ENCODE measurements at places on chromosomes 5 and 9.

- no peak for DNase-seq
Observed at GRCh38 chr9:68648971-68649370, 56.1 kb upstream of the PIP5K1B start.

DNA sequence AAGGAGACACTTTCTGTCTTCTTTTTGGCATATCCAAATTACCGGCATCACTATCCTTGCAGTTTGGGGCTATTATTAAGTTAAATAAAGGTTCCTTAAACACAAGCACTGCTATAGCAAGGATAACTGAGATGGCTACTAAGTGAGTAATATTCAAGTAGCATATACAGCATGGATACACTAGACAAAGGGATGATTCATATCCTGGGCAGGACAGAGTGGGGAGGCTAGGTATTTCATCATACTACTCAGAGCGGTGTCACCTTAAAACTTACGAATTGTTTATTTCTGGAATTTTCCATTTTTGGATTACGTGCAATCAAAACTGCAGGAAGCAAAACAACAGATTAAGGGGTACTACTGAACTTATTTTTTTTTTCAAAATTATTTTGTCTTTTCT lies 54.1 kb downstream of the FER start:
- DNase-seq: no peak

- DNase-seq: no peak
Observed at GRCh38 chr9:114157516-114158176, 2.3 kb downstream of the COL27A1 start.

DNA sequence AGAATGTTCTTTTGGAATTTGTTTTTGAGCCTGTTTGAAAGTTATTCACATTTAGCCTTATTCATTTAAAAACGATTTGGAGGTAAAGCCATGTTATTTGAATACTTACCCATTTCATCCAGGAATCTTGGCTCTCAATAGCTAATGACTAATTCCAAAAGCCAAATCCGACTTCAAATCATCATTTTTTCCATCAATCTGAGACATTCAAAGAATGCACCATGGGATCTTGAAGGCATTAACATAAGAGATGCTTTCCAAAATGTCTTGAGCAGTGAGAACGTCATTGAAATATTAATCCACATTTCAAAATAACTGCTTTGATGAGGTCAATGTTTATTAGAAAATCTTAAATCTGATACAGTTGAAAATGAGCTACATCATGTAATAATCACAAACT lies 617.0 kb upstream of the RORB start:
- DNase-seq: no peak

DNA sequence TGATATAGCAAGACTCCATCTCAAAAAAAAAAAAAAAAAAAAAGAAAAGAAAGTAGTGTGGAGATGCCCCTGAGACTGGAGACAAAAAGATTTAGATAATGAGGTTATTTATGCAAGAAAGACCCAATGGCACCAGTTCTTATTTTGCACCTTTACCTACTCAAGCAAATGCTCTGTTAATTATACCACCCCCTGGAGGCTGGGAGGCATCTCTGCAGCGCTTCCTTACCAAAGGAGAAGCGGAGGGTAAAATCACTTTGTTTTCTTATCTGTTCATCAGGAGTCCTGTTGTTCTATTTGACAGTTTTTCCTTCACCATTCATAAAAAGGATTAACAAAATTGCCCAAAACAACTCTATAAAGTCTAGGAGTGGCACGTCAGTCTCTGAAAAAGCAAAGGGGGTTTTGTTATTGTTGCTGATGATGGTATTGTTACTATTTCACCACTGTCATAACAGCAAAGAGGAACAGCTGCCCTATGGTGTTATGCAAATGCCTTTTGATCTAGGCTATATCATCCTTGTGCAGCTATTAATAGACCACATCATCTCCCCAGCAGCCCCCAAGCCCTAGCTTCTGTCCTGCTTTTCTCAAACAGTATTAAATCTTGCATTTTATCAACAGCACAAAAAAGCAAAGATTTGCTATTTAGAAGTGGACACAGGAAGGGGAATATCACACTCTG lies 174.0 kb downstream of the PALM2AKAP2 start:
- DNase-seq: no peak

- DNase-seq: no peak
Observed at GRCh38 chr9:89668216-89668865, 63.5 kb downstream of the GADD45G start.

- DNase-seq: no peak
Observed at GRCh38 chr5:83562071-83562606, 90.6 kb downstream of the VCAN start.

GRCh38 chr9:70580606-70581195 lies 166.2 kb upstream of the KLF9 start:
- DNase-seq: no peak

- DNase-seq: peak; percentile 74
Observed at GRCh38 chr5:175652741-175653663, 4.9 kb upstream of the HRH2 start.

DNA sequence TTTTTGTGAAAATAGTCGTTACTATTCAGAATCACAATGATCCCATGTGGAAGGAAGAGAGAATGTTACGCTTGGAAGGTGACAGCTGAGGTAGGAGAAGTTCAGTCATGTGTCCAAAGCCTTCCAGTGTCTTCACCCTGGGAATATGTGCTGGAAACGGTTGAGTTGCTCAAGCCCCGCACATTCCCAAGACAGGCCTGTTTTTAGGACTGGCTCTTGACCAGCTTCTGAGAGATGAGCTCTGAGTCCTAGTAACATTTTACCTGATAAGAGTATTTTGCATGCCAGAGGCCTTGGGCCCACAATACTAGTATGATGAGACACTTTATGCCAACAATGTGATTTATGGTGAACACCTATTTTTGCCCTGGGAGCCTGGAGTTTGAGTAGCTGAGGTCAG lies 101.7 kb downstream of the LMNB1 start:
- no peak for DNase-seq

DNA sequence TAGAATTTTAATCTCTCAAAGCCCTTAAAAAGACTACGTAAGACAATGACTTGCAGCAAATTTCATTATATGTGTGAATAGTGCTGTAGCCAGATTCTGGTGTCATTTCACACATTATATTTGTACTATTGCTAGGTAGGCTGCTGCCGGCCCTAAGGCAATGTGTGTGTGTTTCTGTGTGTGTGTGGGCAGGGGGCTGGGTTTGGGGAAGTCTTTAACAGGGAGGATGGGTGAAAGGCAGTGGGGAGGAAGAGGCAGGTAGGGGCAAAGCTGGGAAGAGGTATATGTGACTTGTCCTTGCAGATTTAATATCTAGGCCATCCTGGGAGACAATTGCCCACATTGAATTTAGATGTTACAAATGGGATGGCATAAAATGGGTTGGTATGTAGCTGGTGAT lies 130.8 kb downstream of the MACIR start:
- DNase-seq: no peak

- DNase-seq: no peak
Observed at GRCh38 chr5:82694711-82695285, 382.4 kb downstream of the TMEM167A start.

DNA sequence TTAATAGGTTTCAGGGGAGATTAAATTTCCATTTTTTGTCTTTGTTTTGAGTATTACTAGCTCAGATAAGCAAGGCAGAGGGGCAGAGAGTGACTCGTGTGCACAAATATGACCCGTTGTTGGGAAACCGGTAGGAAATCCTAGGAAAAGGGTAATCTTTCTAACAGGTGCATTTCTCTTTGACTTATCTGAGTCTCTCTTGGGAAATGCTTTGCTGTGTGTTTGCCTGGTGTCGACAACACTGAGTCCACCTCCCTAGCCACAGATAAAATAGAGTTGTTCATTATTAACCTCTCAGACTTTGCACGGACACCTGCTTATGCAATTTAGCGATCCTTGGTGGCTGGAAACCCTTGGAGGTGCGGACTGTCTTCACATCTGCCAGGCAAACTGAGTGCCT lies 164.2 kb downstream of the FGF1 start:
- DNase-seq: no peak

DNA sequence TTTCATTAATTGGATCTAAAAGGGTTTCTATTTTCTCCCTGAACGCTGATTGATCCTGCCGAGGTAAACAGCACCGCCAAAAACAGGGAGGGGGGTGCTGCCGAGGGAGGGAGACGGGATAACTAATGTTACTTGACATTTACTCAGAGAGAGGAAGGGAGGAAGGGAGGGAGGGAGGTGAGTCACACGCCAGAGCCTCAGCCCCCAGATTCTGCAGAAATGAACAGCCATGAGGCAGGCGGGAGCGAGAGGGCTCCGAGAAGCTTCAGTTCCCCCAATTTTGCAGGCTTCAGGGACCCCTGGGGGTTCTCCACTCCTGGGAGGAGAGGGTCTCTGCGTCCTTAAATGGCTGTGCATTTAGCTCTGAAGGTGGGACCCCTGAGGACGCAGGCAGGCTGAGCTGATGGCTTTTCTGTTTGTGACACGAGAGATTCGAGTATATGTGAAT lies 59.1 kb upstream of the IER5L start:
- DNase-seq: peak; percentile 13

GRCh38 chr5:58369513-58370190 lies 90.2 kb downstream of the PLK2 start:
- DNase-seq: no peak

- DNase-seq: no peak
Observed at GRCh38 chr5:57976506-57976905, 483.4 kb downstream of the PLK2 start.

DNA sequence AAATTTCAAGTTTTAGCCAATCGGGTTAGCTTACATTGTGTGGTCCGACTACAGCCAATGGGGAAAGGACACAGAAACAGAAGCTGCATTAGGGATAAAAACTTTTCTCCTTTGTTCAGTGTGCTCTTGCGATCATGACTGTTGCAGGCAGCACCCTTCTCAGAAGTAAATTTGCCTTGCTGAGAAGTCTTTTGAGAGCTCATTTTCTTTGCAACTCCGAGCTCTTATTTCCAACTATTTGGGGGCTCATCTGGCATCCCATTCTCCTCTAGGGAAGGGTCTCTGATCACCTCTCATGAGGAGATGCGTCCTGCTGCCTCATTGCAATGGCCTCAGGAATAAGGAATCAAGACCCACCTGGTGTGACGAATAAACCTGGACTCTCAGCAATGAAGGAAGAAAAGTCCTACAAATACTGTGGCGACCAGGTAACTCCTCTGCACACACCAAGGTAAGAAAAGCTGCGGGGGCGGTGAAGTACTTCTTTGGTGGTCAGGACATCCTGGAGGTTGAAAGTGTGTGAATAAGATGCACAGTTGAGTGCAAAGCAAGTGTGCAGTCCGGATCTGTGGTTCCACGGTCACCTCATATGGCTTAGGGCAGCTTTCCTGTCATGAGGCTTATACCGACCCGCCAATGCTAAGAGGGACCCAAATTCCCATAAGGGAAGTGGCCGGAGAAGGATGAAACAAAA lies 20.4 kb downstream of the CNOT8 start:
- no peak for DNase-seq

DNA sequence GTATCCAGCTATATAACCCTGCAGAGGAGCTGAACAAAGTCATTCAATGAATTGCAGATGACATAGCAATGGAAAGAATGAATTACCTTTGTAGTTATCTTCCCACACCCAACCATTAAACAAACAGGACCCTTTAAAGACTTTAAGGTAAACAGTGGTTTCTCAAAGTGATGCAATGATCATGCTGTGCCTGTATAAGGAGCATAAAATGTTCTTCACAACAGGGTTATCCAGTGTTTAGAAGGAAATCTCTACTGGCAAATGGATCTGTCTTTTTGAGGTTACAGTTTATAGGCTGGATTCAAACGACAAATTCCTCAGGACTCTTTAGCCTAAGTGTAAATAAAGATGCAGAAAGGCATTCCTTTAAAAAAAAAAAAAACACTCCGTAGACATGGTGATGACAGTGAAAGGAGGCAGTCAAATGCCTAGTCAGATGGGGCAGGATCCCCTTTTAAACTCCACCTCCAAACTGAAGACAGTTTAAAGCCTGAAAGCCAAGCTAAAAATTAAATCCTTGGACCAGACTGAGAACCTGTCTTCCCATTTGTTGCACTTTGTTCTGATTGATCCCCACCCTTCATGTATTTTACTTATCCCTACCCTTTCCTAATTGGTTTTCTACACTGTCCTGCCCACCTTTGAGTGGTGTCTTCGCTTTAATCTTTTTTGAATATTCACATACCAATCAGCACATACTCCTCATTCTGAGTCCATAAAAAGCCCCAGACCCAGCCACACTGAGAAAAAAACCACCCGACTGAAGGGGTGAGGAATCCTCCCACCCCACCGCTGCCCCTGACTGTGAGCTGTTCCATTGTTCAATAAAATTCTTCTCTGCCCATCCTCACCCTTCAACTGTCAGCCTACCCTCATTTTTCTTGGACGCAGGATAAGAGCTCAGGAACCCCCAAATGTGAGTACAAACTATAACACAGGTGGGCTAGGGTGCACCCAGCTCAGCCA lies 761.3 kb upstream of the DMAC1 start:
- DNase-seq: no peak

DNA sequence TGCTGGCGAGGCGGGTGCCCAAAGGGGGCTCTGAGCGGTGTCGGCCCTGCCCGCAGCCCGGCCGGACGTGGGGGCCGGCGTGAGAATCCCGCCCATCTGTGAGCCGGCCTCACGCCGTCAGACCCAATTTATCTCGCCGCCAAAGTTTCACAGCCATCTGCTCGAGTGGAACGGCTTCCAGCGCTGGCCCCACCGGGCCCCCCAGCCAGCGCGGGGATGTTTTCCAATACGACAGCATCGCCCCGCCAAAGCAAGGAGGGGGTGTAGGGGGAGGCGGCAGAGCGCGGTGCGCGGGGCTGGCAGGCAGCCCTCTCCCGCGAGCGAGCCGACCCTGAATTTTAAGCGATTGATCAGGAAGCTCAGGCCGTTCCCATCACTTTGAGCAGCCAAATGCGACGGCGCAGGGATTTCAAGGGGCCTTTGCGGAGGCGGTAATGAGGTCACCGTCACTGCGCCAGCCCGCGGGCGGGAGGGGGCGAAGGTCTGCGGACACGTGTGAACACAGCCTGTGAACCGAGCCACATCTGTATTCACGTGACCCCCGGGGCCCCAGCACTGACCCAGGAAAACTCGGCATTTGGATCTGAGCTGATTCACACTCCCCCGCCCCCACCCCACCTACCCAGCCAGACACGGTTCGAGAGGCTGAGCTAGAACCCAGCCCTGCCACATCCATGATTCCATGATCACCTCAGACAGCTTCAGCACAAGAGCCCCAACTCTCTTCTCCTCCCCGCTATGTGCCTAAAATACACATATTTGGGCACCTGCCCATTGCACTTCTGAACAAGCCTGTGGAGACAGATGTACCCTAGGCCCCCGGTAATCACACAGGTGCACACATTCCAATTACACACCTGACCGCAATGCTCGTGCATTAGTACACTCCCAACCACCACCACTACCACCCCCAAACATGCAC lies 47.8 kb upstream of the PSD2 start:
- no peak for DNase-seq

- no peak for DNase-seq
Observed at GRCh38 chr5:93715327-93715726, 26.1 kb downstream of the POU5F2 start.

GRCh38 chr5:103145196-103145595 lies 25.1 kb downstream of the PPIP5K2 start:
- DNase-seq: no peak

- no peak for DNase-seq
Observed at GRCh38 chr5:55481293-55481855, 53.4 kb downstream of the PLPP1 start.

Measured in GDM1 (cell line).